Progenitor cell of endocrine pancreas (in vitro differentiated cells): ENCODE measurements at places on chromosomes 2 and 18. TPM values are rescaled to one million over a fixed set of nuclear protein-coding genes. Genes with fewer than 3 reads are reported as not detected.

Gene GCKR
- 2.0 and 2.8 TPM in 2 replicates for total RNA-seq

DNA sequence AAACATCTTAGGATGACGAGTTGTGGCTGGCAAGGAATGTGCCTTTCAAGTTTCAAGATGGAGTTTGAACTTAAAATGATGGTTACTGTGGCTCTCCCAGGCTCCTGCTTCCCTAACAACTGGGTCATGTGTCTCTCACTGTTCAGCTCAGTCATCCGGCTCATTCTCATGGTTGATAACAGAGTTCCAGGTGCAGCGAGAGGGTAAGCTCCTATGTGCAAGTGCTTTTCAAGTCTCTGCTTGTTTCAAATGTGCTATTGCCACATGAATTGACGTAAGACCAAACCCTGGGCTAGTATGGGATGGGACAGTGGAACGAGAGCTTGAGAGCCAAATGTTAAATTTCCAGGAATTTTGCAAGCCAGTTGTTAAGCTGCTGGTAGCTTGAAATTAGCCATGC, 19.5 kb upstream of the PUM2 start:
- no peaks in the 10 kb centered on the region for H3K27me3 ChIP-seq
- H3K4me1 ChIP-seq, result peaks cover 5% of the 10 kb centered on the region
- H3K36me3 ChIP-seq, result peaks cover 3% of the 10 kb centered on the region
- no peak overlapping the region for H3K4me3 ChIP-seq

Gene TMEM37
- total RNA-seq, result 17.4 and 18.9 TPM in 2 replicates

GRCh38 chr2:200095436-200095835, 140.1 kb downstream of the MAIP1 start:
- no peak overlapping the region for H3K4me3 ChIP-seq
- no peaks in the 10 kb centered on the region for H3K36me3 ChIP-seq
- no peaks in the 10 kb centered on the region for H3K27me3 ChIP-seq
- no peak for DNase-seq

Gene SLC8A1
- total RNA-seq, result 5.7 and 7.1 TPM in 2 replicates

Gene GPR155
- total RNA-seq, result 0.74 and 1.4 TPM in 2 replicates

DNA sequence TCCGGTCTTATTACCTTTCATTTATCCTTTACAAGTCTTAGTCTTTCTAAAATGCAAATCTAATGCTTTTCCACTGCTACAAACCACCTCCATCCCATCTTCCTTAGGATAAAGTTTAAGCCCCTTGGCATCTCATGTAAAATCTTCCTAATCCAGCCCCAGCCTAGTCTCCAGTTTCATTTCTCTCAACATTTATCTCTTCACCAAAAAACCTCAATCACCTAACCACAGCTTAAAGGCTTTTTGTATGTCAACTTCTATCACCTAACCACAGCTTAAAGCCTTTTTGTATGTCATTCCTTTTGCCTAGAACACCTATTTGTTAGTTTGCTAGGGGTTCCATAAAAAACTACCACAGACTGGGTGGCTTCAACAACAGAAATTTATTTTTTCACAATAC, 4.2 kb downstream of the TRAK2 start:
- H3K27me3 ChIP-seq, result no peaks in the 10 kb centered on the region
- peaks cover 1% of the 10 kb centered on the region for H3K36me3 ChIP-seq
